Vagina (tissue), 2 donors: ENCODE measurements at places on chromosomes 2 and 18. TPM values are rescaled to one million over a fixed set of nuclear protein-coding genes. Genes with fewer than 3 reads are reported as not detected.

Gene TUBB8B
- 1.7 TPM for total RNA-seq

Gene ANO7
- 0.98 TPM for total RNA-seq

DNA sequence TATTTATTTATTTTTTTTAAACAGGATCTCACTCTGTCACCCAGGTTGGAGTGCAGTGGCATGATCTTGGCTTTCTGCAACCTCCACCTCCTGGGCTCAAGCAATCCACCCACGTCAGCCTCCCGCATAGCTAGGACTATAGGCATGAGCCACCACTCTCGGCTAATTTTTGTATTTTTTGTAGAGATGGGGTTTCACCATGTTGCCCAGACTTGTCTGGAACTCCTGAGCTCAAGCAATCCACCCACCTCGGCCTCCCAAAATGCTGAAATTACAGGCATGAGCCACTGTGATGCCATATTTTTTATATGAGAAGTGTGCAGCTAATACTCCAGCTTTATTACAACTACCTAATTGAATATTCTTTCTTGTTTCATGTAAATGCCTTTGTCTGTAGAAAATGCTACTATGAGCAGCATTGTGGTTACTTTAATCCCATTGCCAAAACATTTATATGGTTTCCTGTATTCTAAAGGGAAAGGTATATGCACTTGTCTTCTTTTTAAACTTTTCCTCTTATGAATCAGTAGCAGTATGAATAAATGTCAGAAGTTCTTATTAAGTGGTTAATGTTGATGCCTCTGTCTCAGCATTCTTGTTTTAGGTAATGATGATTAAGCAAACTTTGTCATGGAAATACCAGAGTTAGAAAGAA is 9.5 kb upstream of the BCL2L11 start:
- DNase-seq = no peak

DNA sequence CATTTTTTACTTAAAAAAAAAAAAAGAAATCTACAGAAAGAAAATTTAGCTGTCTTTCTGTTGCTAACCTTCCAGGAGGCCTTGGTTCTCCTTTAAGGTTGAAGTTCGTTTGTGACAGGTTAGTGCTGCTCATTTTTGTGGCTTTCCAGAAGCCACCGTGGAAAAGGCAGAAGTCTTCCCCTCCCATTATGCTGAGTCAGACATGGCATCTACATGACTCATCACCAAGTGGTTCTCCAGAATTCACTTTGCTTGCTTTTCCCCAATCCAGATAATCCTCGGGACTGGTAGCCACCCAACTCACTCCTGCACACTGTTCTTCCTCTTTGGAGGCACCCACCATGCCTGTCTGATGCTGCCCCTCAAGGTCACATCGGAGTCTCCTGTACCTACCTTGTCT is 228.7 kb downstream of the PIK3C3 start:
- DNase-seq = no peak

DNA sequence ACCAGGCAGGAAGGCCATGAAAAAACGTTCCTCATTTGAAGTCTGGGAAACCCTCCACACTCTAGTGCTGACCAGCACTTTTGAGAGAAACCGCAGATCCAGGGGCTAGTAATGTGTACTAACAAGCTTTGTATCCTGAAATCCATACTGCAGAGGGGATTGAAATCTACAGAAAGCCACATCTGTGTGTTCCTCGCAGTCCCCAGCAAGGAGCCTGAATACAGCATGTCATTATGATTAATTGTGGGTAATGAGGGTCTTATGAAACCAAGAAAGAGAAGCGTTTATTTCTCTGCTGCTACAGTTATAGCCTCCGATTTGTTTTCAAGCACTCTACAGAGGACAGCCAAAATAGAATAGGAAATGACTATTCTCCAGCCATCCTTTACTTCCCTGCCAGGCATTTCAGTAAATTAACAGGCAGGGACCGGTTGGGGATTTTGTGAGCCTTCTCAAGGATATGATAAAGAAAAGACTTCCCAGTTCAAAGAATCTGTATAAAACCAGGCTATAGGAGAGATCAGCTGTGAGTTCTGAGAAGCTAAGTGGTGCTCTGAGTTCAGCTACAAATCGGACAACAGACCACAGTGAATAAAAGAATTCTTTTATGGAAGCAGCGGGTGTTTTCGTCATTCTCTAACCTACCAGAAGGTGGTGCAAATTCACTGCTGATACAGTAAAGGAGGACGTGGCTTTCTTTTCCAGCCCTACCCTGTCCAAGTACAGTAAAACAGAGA is 133.4 kb downstream of the INSIG2 start:
- DNase-seq = no peak
